ENCODE measurements at places on chromosomes 5 and 9.
A peak's percentile ranks its signal among the peaks of the same experiment; 100 is the strongest.

DNA sequence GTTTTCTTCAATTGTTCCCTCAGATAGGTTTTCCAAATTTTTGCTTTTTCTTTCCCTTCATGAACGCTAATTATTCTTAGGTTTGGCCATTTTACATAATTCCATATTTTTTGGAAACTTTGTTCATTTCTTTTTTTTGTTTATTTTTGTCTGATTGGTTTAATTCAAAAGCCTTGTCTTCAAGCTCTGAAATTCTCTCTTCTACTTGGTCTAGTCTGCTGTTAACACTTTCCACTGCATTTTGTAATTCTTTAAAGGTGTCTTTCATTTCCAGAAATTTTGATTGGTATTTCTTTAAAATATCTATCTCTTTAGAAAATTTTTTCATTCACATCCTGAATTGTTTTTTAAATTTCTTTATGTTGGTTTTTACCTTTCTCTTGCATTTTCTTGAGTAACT is 63.9 kb upstream of the VLDLR start:
- DNase-seq: no peak

DNA sequence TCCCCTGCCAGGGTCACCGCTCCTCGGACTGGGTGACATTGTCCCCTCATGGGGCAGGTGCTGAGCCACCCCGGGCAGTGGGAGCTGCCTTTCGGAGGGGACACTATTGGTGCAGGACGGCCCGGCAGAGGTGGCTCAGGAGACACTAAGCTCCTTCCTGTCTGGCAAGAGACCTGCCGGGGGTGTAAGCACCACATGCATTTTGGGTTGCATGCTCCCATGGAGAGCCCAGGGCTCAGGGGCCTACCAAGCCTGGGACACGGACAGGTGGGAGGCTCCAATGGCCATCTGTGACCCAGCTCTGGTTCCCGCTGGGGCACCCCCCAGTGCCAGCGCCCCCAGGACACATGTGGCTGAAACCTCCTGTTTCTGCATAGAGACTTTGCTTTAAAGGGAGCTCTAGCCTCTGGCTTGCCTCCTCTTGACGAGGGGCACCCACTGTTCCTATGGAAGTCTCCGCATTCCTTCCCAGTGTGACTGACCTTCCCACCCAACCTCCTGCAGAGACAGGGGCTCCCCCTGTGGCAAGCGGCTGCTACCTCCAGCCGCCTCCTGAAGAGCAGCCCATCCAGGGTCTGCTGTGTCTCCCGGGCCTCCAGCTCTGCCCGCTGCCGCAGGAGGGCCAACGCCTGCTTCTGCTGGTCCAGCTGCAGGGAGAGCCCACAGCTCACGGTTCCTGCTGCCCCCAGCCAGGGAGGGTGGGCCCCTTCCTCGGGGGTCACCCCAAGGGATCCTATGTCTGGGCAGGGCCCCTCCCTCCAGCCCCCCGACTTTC is 28.1 kb downstream of the CCDC187 start:
- no peak for DNase-seq

DNA sequence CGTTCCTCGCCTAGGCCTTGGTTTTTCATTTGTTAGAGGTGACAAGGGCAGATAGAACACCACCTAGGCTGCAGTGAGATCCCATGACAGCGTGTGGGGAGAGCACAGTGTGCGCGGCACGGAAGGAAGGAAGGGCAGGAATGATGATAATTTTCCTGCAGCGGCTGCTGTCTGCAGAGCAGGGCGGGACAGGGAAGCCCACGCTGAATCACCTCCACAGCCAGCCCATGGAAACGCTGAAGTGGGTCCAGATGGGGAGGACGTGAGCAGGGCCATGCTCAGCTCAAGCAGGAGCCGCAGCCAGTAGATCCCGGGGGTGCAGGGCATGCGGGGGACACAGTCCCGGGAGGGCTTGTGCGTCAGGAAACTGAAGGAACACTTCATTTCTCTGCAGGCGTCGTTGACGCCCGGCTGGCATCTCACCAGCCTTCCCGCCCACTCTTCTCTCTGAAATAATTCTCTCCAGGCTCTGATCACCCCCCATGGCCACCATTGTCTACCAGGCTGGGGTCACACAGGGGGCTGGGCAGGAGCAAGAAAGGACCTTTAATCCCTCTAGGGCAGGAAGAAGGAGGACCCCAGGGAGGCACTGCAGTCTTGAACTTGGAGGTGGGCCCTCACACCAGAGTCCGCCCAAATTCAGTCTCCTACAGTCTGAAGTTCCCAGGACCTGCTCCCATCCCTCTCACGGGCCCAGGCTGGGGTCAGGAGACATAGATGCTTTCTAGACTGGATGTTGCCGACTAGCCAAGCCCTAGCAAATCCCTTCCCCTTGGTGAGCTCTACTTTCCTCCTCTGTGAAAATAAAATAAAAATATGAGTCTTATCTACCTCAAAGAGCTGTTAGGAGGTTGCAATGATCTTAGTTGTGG is 20.9 kb upstream of the SYNPO start:
- DNase-seq: no peak

DNA sequence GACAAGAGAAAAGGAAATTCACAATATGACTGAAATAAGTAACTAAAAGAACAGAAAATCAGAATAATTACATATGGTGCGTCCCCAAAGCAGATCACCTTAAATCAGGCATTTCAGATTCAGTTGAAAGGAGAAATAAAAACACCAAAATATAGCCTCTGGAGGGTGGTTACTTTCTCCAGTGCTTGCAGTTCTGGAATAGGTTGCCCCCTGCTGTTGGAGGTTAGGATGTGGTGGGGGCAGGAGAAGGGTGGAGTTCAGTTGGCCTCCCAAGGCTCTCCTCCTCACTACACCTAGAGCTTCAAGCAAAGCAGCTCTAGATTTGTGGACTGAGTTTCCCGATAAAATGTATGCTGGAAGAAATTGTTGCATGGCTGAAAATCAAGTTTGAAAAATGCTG is 338.2 kb upstream of the TLE4 start:
- DNase-seq: no peak

GRCh38 chr5:77630114-77630680 is 8.3 kb downstream of the OTP start:
- peak; percentile 36 for DNase-seq

DNA sequence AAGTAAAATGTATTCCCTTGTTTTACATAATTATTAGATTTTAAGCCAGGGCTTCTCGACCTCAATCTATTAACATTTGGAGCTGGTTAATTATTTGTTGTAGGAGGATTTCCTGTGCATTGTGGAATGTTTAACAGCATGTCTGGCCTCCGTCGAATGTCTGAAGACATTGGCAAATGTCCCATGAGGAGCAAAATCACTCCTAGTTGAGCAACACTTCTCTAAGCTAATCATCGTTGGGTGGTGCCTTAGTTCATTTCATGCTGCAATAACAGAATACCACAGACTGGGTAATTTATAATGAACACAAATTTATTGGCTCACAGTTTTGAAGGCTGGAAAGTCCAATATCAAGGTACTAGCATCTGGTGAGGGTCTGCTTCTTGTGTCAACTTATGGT is 13.4 kb upstream of the VPS13A start:
- no peak for DNase-seq

DNA sequence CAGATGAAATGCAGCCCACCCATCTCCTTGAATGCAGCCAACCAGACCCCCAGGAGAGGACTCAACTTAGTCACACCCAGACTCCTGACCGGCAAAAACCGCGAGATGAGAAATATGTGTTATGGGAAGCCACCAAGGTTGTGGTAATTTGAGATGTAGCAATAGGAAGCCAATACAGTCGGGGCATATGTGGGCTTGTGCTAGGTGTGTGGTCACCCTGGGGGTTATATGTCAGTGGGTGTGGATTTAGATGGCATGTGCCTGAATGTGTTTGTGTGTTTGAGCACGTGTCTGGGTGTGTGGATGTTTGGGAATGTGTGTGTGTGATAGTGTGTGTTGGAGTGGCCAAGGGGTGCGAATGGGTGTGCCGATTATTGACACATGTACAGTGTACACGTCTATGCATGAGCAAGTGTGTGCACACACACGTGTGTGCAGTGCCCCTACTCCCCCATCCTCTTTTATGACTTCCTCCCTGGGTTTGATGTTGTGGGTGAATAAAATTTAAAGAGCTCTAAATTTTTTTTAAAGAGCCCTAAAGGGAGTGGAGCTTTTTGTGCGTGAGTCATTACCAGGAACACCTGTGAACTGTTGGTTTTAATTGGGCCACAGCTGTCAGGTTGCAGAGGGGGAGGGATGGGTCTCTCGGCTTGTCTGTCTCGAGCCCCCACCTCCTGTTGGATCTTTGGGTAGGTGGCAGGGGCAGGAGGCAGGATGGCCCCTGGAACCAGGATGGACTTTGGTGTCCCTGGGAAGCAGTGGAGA is 86.8 kb downstream of the LHX2 start:
- no peak for DNase-seq

DNA sequence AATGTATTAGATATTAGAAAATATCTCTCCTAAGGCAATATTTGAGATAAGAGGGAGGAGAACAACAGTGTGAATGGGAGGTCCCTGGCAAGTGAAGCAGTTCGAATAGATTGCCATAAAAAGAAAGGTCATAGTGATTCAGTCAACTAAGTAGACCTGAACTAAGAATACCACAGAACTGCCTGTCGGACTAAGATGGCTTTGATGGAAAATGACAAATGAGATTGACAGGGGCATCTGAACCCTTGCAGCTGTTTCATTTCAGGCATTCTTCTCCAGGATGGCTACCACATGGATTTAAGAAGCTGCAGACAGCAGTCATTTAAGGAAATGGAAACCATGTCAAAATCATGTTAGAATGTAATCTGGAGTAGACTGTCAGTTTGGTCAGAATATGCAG is 308.4 kb upstream of the MEF2C start:
- DNase-seq: no peak

DNA sequence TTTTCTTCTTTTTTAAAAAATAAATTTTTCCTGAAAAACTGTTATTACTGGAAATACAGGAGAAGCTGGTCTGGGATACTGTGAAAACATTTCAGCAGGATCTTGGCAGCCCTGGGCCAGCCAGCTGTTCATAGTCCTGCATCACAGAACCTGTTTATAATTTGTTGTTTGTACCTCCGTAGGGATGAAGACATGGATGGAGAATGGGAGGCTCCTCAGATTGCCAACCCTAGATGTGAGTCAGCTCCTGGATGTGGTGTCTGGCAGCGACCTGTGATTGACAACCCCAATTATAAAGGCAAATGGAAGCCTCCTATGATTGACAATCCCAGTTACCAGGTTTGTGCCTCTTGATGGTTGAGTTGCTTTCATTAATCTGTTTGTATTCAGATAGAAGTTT is 12.4 kb upstream of the MAML1 start:
- DNase-seq: no peak

DNA sequence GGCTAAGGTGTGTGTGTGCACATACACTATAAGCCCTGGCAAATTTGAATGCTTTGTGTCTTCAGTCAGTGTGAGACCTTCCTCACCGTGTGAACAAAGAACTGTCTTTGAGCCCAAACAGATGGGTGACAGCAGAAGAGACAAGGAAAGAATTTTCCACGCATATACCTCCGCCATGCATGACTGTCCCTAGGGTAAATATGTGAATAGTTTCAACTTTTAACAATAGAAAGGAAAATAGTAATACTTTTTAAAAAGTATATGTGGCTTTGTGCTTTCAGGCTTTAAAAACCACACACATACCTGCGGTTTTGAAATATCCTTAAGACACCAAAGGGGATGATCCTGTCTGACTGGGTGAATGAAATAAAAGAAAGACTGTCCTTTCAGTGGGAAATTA is 438.6 kb upstream of the MPDZ start:
- no peak for DNase-seq

- no peak for DNase-seq
Observed at GRCh38 chr5:131289738-131290137, 25.9 kb downstream of the CDC42SE2 start.

GRCh38 chr5:156402387-156402921 is 75.5 kb downstream of the SGCD start:
- peak; percentile 55 for DNase-seq

- no peak for DNase-seq
Observed at GRCh38 chr5:7010591-7010990, 297.4 kb downstream of the TENT4A start.

GRCh38 chr5:40441733-40442132 is 238.0 kb upstream of the PTGER4 start:
- peak; percentile 70 for DNase-seq

GRCh38 chr5:72618708-72619107 is 111.5 kb upstream of the ZNF366 start:
- DNase-seq: no peak

DNA sequence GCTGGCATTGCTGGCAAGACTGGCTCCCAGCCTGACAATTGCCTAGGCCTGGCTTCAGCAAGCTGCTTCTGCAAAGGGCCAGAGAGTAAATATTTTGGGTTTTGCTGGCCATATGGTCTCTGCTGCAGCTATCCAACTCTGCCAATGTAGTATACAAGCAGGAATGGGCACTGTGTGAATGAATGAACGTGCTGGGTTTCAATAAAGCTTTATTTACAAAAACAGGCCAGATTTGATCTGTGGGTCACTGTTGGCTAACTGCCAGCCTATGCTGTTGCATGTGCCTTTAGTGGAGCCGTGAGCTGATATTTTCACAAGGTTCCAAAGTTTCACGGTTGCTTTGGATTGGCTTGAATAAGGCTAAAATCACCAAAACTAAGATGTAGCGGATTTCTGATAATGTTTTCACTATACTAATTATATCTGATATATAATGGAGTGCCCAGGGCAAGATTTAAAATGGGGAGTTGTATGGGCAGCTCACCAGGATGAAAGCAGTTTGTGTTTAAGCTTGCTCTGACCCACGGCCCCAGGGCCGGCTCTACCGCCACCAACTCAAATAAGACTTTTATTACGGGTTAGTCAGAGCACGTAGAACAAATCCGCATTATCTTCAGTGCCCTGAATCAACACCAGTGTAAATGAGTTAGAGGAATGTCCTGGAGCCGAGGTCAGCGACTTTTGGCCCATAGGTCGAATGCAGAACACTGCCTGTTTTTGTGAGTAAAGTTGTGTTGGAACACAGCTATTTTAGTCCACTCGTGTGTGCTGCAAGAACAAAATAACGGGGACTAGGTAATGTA is 98.6 kb upstream of the DAP start:
- no peak for DNase-seq

DNA sequence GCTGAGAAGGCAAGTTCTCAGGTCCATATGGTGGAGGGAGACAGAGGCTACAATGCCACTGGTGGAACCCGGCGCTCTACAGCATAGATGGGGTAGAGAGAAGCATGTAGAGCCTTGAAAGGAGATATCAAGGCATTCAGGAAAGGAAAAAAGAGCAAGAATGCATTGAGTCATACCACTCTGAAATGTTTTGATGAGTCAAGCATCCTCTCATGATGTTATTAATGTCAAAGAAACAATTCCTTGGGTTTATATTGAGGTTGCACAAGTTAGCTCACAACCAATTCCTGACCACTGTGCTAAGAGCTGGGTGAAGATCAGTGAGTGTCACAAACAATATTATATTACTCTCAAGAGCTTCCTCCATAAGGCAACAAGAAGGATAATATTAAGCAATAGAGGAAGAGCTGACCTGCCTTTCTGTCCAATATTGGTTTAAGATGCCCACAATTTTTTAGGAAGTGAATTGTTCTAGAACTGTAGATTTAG is 178.0 kb downstream of the RFK start:
- DNase-seq: no peak

DNA sequence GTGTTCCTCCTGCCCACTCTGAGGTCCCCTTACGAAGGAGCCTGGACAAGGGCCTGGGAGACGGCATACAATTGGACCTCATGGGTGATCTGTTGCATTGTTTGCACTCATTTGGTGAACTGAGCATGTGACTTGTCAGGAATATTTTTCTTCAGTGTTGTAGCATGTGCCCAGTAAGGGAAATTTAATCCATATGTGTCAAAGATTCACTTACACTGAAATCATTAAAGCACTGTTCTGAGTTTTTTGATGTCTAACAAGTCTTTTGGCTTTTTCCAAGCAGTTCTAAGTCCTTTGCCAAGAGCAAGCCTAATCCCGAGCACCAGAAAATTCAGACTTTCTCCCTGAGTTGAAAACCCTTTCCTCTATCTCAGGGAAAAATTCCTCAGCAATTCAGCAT is 61.6 kb upstream of the RPS23 start:
- DNase-seq: no peak

Data from stimulated activated CD4-positive, alpha-beta T cell treated with anti-CD3 and anti-CD28 coated beads, Interleukin-4, amount 100 ng/mL, for 24 hours (primary cell).